ENCODE measurements at places on chromosomes 6 and 20.

GRCh38 chr20:17735959-17736621, 36.3 kb downstream of the BANF2 start:
- DNase-seq, result no peak

DNA sequence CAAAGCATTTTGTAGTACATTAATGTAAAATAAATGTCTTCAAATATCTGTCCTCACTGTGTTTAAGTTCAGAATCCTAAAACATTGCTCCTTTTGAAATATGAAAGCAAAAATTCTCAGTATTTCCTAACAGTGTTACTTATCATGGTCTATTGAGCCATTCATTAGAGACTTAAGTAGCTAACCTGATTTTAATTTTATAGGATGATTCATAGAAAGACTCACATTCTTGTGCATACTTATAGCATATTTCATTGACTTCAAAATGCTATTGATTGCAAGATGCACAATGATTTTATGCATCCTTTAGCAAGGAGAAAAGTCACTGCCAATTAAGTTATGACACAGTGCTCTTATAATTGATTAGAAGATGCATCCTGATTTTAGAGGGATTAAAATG, 85.7 kb downstream of the HIVEP1 start:
- DNase-seq, result no peak

DNA sequence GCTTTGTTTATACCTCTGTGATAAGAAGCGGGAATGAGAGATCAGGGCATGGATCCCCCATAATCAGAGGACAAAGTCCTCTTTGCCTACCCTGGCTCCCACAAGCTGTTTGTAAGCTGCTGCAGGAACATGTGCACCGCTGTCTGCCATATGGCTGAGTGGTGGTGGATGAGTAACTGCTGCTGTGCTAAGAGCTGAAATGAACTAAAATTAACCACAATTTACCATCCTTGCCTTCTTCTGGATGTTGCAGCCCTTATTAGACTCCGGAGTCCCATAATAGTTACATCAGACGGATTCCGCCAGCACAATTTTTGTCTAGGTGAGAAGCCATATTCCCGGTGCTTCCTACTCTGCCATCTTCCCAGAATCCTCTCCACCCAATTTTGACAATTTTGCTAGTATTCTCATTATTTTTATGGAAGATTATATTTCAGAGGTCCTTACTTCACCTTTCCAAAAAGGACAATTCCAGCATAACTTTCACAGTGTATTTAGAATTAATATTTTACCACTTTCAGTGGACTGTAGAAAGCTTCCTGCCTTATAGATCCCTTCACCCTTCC, 6.0 kb upstream of the CMTR1 start:
- DNase-seq, result no peak

- DNase-seq, result no peak
Measured at GRCh38 chr20:2693286-2694007, 867 bp downstream of the EBF4 start.

DNA sequence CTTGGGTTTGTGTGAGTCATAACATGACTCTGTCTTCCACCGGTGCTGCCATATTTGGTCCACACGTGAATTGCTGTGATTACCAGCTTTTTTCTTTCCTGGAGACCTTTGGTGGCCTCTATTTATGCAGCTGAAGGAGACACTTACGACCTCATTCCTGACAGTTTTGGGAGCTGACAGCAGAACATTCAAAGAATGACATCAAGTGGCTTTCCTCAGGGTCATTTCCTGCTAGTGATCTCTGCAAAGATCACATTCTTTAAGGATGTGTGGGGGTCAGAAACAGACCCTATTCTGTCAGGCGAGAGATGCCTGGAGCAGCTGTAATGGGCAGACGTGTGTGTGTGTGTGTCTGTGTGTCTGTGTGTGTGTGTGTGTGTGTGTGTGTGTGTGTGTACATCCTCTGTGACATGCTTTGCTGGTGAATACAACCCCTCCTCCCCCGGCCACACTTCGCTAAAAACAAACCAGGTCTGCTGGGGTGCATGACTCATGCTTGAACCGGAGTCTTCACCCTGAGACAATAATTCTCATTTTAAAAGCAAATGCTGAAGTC, 115.6 kb downstream of the TMEM170B start:
- no peak for DNase-seq

- DNase-seq, result no peak
Measured at GRCh38 chr6:46730921-46731461, 4.2 kb downstream of the PLA2G7 start.
